H4 (cell line): ENCODE measurements at places on chromosomes 11 and 22. TPM values are rescaled to one million over a fixed set of nuclear protein-coding genes. Genes with fewer than 3 reads are reported as not detected.

Gene RIMBP3B
- 0.27 TPM in 1 of 2 replicates, not detected in the other for total RNA-seq

Gene KRTAP5-7
- not detected in 2 replicates for total RNA-seq

Gene FBLN1
- total RNA-seq = 0.37 and 1.0 TPM in 2 replicates

Gene OR2AT4
- not detected in 2 replicates for total RNA-seq

Gene CHRM4
- 0.33 and 0.48 TPM in 2 replicates for total RNA-seq

Gene POU2AF1
- not detected in 2 replicates for total RNA-seq

Gene OR2AG2
- total RNA-seq = 0.06 and 0.84 TPM in 2 replicates

Gene OR8G1
- not detected in 2 replicates for total RNA-seq

Gene RIMBP3C
- total RNA-seq = 0.27 and 0.31 TPM in 2 replicates

Gene ACO2
- 53.2 and 57.4 TPM in 2 replicates for total RNA-seq

DNA sequence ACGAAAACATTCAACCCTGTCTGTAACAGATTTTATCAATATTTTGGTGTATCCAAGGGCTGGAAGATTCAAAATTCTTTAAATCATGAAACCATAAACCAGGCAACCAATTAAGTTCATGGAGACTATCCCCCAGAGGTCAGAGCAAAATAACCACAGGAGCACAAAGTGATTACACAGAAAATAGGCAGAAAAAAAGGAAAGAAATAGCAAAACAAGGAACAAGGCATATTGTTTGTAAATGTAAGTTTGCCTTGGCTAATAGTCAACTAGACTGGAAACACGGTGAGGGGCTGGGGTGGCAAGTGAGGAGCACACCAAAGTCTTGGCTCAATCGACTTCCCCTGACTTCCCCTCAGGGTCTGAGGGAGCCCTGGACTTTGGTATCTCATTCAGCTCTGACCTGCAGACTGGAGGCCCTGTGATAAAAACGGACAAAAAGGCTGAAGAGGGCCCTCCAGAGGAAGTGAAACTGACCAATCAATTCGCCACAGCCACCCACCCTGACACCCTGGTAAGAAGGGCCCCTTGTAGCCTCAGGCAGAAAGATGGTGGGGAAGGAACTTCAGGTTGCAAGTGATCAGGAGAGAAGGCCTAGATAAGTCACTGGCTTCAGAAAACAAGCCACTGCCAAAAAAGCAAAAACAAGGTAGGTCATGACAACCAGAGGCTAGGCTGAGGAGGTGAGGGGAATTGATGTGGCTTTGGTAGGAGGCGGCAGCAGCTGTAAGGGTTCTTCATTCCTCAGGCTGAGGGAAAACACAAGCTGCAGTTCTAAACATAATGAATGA lies 1.8 kb downstream of the SIK3 start:
- DNase-seq = no peak

DNA sequence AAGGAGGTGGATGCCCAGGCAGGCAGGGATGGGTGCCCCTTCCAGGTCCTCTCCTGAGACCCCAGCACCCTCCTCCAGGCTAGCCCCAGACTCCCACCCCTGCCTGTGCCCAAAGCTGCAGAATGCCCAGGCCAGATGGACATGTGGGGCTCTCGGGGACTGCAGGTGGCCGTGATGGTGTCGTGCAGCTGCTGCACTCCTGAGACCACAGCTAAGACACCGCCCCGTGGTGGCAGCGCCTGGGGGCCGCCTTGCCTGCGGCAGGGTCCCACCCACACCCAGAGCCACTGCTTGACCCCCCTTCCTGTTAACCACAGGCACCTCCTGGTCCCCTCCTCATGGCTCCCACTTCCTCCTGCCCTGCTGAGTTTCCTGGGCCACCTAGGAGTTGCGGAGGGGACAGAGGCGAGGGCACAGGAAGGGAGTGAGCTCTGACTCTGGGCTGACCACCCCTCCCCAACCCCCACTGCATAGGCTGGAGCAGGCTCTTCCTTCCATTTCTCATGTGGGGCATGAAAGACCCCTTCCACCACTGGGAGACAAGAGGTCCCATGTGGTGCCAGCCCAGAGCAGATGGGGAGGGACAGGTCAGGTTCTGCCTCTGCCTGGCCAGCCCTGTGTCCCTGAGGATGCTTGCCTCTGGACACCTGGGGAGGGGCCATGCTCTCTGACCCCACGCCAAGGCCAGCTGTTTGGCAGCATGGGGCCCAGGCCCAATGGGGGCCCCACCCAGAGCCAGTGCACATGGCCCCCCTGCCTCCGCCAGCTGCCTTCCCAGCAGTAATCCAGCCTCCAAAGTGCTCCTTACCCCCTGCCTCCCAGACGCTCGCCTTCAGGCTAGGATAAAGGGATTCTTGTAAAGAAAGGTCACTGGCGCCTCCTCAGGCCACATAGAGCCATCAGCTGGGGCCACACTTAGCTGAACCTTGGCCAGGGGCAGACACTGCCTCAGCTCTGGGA lies 29.3 kb downstream of the OSBPL5 start:
- DNase-seq = no peak

DNA sequence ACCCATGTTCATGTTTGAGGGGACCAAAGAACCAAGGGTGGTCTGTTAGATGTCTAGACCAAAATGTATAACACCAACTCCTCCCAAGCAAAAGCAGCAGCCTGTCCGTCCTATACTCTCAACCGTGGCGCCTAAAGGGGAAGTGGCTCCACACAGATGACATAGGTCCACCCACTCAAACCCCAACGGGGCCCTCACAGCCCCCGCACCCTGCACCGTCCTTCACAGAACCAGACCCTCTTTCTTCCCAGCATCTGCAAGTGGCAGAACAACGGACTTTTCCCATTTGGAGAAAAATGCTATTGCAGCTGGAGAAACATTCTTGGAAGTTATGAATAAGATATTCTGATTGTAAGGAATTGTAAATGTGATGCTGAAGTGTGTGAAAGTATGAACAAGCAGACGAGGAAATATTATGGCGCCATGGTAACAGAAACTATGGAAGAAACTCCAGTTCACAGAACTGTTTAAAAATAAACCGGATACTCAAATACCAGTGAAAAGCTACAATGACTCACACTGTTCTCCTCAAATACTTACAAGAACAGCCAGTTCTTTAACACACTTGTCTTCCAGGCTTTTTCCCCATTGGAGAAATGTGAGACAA lies 76.5 kb upstream of the ARFGAP3 start:
- peak; percentile 56 for DNase-seq

GRCh38 chr22:50027639-50028537 lies 15.3 kb upstream of the IL17REL start:
- peak; percentile 91 for DNase-seq

GRCh38 chr11:112555491-112556364 lies 295.1 kb upstream of the PLET1 start:
- DNase-seq = peak; percentile 32

GRCh38 chr22:47437110-47437509 lies 674.7 kb downstream of the TBC1D22A start:
- no peak for DNase-seq

DNA sequence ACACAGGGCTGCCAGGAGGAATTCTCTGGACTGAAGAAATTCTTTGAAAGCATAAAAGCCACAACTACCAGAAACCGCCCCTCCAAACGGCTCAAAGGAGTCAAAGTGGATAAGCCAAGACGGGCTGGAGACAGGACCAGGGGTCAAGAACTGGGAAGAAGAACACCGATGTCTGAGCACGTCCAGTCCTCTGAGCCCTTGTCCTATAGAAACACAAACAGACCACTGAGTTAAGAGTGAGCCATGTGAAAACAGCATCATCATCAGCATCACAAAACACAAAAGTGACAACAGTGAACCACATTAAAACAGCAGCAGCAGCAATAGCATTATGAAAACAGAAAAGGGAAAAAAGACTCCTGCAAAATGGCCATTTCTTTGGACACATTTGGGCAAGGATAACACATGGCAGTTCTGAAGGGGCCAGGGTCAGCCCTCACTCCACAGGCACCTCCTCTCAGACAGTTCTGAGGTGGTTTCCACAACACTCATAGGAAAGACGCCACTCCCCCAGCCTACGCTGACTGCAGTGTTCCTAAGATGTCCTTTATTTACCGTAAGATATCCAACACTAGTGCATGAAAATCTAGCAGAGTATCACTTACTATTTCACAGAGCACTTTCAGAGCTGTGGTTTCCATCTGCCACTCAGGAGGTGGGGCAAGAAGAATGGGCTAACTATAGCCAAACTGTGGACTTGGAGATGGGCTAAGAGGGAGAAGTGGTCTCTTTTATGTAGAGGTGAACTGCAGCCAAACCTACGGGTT lies 28.6 kb upstream of the YPEL1 start:
- DNase-seq = no peak

DNA sequence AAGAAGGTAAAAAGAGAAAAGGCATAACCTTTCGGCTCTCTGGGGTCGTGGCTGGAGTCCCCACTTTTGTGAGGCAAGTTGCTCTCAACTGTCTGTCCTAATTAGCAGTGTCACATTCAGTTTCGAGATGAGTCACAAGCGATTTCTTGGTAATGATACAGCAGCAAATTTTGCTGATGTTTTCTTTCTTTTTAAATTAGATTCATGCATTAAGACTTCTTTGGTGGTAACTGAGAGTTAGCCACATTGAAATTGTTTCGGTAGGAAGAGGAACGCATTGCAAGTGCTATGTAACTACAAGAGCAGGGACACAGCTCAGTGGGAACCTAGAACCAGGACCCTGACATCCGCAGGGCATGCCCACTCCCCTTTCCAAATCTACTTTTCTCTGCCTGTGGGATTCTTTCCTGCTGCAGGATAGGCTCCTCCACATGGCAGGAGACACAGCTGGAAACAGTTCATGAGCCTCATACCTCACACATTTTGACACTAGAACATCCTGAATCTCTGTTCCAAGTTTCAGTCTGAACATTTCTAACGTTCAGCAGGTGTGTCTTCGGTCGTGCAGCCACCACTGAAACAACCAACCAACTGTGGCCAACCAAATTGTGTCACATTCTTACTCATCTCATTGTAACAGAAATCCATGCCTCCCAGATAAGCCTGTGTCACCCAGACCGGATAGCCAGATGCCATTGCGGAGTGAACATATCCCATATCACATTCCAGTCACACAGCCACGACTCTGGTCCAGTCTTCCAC lies 987.6 kb downstream of the NTM start:
- no peak for DNase-seq

DNA sequence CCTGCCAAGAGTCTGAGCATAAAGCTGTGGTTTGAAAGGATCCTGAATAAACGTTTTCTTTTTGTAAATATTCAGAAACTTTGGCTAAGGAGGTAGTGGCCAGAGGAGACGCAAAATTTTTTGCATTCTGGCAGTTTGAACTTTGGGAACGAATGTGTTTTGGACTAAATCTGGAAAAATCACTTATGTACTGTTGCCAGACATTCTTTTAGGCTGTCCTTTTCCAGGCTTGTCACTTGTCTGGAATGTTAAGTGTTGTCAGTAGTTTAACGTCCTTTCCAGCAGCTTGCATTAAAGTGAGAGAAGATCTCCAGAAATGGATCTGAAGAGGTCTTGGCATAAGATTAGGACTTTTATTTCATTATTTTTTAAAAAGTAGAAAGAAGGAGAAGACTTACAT lies 18.5 kb downstream of the SPECC1L start:
- no peak for DNase-seq

- DNase-seq = peak; percentile 40
Observed at GRCh38 chr11:22670830-22671229, 4.4 kb downstream of the GAS2 start.

GRCh38 chr22:32261306-32261705 lies 6.2 kb upstream of the SLC5A4 start:
- DNase-seq = no peak

DNA sequence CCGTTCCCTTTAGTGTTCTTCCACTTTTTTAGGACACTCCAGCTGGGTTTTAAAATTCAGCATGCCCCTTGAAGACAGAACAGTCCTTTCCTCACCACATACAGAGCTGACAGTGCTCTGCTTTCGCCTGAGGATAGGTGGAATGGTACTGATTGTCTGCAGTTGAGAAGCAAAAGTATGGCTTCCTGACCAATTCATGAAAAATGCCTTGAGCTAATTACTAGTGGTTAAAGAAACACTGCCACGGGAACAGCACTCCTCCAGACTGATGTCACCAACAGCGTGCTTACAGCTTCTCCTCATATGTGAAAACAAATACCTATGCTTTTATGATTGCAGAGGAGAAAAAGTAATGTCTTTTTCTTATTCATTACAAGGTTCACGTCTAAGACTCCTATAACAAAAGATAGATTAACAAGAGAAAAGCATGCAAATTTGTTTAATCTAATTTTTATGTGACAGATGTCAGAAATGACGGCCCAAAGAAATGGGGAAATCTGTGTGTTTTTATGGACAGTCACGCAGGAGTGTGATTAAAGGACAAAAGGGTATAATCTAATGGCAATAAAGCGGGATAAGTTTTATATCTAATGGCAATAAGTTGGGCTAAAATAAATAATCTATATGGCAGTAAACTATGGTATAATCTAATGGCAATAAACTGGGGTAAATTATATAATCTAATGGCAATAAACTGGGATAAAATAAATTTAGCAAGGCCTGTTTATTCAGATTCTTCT lies 123.4 kb upstream of the ARHGAP42 start:
- peak; percentile 41 for DNase-seq

GRCh38 chr11:44754876-44755555 lies 28.3 kb downstream of the TSPAN18 start:
- no peak for DNase-seq

GRCh38 chr22:48054596-48054995 lies 1292.1 kb downstream of the TBC1D22A start:
- DNase-seq = no peak

GRCh38 chr11:118522571-118523072 lies 4.7 kb upstream of the TTC36 start:
- peak; percentile 38 for DNase-seq

- no peak for DNase-seq
Observed at GRCh38 chr22:21964234-21964633, 11.6 kb upstream of the PPM1F start.

DNA sequence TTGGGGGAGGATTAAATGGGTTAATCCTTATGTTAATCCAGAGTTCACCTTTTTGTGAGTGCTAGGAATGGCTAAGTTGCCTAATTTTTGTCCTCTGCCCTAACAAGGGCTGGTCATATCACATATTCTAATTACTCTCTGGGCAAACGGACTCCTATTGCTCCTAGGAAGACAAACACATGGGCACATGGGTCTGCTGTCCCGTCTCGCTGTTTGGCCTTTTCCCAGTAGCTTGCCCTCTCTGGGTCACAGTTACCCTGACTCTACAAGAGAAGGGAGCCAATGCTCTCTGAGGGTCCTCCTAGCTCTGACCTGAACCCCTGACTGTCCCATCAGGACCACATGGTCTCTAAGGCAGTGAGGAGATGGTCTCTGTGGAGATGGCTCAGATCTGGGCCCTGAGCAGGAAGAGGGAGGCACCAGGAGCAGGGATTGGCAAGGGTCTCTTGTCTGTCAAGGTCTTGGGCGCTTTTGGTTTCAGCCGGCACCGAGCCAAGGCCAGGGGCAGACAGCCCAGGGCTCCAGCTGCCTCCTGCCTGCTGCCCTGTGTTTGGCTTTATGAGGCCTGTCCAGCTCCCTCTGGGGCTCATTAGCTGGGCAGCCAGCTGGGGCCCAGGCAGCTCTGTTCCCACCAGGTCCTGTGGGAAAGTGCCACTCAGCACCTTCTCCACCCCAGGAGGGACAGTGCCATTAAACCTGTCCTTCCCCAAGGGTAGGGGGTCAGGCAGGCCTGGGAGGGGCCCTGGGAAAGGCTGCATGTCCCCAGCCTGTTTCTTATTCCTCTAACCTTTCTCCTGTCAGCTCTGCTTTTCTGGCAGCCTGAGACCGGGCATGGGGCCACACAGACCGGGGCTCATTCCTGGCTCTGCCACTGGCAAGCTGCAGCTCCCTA lies 559.9 kb downstream of the MN1 start:
- peak; percentile 23 for DNase-seq

GRCh38 chr11:42806191-42806590 lies 505.6 kb upstream of the API5 start:
- DNase-seq = no peak
